Brain pericyte (primary cell): ENCODE measurements at places on chromosomes 1 and 21.
A peak's percentile ranks its signal among the peaks of the same experiment; 100 is the strongest.

DNA sequence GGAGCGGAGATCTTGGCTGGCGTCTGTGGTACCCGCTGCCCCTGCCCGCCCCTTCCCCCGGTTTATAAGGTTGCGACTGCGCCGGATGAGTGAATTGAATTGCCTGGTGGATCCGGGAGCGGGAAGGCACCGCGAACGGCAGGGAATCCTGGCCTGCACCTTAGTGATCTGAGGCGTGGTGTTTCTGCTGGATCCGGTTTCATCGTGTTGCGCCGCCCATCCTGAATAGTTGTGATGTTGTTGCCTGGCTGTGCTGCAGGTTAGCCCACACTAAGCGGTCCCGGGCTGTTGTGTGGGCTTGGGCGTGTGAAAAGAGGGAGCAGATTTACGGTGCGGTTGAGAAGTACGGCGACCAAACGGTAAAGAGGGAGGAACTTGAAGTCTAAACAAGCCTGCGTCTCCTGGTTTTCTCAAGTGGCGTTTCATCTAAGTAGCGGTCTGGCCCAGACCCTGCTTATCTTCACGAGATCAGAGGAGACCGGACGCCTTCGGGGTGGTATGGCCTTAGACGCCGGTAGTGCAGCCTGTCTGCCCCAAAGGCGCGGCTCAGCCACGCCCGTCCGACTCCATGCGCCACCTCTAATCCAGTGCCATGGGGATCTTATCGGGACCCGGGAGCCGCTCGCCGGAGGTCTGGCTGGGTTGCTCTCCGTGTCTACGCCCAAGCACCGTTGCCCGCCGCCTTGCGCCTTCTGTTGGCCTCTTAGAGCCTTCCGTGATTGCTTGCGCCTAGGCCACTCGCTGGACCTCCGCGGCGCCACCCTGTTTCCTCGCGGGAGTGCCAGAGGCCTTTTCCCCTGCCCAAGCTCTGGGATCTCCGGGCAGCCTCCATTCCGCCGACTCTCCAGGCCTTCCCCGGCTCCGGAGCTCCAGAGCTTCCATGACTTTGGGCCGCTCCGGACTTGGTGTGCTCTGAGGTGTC, 87.5 kb upstream of the RHOU start:
- no peak for DNase-seq

DNA sequence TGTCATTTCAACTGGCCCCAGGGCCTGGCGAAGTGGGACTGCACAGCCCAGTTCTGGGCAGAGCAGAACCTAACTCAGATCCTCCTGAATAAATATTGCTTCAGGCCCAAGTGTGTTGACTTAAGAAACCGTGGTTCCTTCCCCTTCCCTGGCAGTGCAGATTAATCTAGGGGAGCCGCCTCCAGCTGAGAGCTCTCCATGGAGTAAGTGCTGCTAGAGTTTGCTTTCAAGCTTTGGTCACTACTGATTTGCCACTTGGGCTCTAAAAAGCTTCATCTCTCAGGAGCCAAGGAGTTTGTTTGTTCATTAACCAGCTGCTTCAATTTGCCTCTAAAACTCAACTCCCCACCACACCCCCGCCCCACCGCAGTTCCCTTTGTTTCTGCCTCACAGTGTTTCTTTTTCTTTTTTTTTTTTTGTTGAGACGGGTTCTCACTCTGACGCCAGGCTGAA, 112.1 kb downstream of the DTL start:
- DNase-seq: peak; percentile 76

DNA sequence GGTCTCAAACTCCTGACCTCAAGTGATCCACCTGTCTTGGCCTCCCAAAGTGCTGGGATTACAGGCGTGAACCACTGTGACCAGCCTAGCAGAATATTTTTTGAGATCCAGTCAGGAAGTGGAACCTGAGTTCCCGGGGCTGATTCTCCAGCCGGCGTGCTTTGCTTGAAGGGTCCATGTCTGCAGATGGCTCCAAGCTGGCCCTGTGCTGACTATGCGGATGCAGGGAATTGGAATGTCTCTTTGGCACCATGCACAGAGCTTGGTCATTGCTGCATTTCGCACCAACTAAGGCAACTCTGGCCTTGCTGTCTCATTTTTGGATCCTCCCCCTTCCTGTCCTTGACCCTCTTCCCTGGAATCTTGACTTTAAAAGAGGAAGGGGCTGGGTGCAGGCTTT, 28.1 kb downstream of the ARHGEF10L start:
- DNase-seq: no peak

- DNase-seq: no peak
Observed at GRCh38 chr1:162535501-162535900, 26.0 kb upstream of the UAP1 start.

GRCh38 chr1:68112835-68113243, 62.4 kb upstream of the DIRAS3 start:
- no peak for DNase-seq

DNA sequence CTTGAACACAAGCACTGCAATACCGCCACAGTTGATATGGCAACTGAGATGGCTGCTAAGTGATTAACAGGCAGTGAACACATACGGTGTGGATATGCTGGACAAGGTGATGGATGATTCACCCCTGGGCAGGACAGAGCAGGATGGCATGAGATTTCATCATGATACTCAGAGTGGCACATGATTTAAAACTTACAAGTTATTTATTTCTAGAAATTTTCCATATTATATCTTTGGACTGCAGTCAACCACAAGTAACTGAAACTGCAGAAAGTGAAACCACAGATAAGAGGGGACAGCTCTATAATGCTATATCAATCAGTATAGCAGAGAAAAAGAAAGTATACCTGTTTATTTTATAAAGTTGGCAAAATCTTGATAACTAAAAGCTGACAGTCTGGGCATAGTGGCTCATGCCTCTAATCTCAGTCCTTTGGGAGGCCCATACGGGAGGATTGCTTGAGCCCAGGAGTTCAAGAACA, 47.9 kb downstream of the PHACTR4 start:
- no peak for DNase-seq

DNA sequence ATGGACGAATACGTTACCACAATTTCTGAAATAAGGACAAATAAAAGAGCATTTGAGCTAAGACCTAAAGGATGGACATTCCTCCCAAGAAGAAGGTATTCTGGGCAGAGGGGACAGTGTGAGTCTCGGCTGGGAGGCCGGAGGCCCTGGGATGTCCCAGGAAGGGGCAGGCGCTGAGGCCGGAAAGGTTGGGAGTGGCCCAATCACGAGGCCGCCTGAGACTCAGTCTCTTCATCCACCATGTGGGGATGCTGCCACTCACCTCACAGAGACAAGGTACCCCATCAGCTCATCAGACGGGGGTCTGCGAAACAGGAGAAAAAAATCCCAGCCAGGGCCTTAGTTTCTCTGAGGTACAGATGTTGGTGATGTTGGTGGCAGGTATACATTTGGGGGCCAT, 24.3 kb upstream of the LAPTM5 start:
- no peak for DNase-seq

GRCh38 chr1:98028800-98029199, 108.0 kb upstream of the DPYD start:
- no peak for DNase-seq

DNA sequence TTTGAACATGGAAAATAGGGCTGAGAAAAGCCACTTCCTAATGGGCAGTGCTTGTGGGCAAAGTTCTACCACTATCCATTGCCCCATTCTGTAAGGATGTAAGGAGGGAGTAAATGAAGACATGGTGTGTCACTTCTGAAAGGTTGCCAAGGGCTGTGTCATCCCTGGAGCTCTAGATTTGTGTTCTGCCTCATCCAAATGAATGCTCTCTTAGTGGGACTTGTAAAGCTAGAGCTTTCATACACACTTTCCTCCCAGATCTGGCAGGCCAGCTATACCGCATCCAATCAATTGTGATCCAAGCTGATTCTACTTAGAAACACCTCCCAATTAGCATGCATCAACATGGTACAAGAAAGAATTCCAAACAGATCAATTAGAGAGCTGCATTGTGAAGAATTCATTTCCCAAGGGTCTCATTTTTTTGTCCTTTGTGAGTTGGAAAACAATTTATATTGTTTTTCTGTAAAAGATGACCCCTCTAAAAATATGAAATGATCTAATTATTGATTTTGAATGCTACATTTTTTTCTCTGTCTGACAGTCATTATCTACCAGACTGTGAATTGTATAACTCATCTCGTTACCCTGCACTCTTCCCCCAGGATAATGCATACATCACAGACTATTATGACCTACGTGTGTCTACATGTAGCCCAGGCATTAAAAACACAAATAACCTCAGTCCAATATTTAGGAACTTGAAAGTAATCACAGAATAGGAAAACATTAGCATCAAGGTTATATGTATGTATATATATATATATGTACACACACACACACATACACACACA, 117.1 kb upstream of the DUSP10 start:
- no peak for DNase-seq
